Amniotic epithelial cell (primary cell): ENCODE measurements at places on chromosomes 2 and 18.

- DNase-seq = no peak
Observed at GRCh38 chr2:96489663-96490062, 15.5 kb downstream of the NEURL3 start.

- DNase-seq = no peak
Observed at GRCh38 chr2:38407111-38407682, 30.1 kb upstream of the ATL2 start.

GRCh38 chr2:144320491-144320890 is 199.4 kb downstream of the ZEB2 start:
- DNase-seq = peak; percentile 52

DNA sequence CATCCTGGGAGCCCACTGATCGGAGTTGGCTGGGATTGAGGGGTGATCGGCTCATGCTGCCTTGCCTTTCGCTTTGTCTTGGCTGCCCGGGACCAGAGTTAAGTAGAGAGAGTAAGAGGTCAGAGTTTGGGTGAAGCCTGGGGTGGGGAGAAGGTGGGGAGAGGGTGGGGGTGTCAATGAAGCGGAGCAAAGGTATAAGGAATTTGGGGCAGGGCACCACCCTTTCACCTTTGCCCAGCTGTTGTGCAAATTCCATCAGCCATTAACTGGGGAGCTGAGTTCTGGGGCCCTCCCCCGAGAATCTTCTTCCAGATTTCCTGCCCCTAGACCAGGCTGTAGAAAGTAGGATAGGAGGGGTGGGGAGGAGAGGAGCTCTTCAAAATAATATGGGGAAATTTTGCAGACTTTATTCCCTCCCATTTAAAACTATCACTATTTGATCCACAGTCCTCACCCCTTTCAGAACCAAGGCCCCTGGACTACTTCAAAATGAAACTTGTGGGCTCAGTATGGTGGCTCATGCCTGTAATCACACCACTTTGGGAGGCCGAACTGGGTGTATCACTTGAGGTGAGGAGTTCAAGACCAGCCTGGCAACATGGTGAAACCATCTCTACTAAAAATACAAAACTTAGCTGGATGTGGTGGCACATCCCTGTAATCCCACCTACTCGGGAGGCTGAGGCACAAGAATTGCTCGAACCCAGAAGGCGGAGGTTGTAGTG is at the start of gene SLC23A3:
TSS of gene SLC23A3 (minus strand) at position 100 of the 725 bp plus-strand sequence. CDS start at position 55, 45 bp downstream.
- DNase-seq = no peak

DNA sequence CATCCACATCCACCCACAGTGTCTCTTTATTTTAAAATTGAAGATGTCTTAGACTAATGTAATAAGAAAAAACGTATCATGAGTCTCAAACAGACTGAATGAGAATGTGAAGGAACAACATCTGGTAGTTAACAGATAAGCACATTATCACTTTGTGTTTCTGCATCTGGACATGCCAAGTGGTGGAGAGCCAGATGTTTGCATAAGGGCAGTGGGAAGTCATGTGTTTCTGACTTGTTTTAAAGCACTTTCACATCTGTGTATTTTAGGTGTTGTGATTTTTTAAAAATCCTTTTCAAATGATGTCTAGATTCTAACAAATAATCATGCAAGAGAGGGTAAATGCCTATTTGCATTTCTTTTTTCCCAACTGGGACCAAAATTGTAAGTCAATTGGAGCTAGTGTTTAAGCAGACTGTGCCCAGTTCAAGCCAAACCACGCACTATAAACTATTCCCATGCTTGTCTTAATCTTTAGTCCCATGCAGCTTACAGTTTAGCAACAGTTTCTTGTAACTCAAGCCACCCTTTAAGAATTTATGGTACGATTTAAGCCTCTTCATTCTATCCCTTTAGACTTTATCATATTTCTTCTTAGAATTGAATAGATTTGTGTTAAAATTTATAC is 272.7 kb upstream of the DOK6 start:
- DNase-seq = no peak

DNA sequence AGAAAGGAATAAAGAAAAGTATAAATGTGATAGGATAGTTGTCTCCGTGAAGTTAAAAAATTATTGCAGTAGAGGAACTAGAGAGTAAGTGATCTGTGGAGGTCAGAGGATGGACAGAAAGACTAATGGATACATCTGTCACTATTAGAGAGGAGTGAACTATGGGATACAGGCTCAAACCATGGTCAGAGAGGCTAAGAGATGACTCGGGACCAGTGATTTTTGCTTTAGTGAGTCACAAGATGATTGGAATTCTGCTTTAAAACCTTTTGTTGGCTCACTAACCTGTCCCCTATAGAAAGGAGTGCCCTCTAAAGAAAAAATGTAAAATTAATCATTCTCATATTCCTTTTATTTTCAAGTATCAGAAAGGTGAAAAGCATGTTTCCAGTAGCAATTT is 30.3 kb downstream of the ALMS1 start:
- no peak for DNase-seq

- peak; percentile 80 for DNase-seq
Observed at GRCh38 chr2:84888401-84889276, 7.8 kb upstream of the TRABD2A start.

GRCh38 chr18:23181547-23181946 is 46.3 kb downstream of the CABLES1 start:
- DNase-seq = no peak

DNA sequence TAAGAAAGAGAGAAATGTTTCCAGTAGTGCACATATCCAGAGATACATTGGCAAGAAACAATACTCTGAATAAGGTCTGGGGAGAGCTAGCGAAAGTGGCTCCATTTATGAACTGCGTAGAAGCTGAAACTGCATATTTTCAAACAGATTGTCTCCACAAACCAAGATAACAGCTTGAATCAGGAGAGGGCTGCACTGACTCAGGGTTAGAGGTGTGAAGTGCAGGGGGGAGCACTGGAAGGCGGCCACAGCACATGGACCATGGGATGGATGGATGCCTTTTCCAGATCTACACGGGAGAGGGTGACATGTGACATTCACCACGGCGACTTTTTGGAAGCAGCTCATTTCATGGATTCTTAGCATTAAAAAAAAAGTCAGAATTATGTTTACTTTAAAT is 729.4 kb downstream of the RNF144A start:
- peak; percentile 14 for DNase-seq

GRCh38 chr2:241094172-241094571 is 7.9 kb downstream of the MTERF4 start:
- no peak for DNase-seq

GRCh38 chr18:6058941-6059340 is 163.6 kb upstream of the TMEM200C start:
- peak; percentile 39 for DNase-seq

GRCh38 chr18:36108196-36108595 is 20.9 kb downstream of the SLC39A6 start:
- no peak for DNase-seq

DNA sequence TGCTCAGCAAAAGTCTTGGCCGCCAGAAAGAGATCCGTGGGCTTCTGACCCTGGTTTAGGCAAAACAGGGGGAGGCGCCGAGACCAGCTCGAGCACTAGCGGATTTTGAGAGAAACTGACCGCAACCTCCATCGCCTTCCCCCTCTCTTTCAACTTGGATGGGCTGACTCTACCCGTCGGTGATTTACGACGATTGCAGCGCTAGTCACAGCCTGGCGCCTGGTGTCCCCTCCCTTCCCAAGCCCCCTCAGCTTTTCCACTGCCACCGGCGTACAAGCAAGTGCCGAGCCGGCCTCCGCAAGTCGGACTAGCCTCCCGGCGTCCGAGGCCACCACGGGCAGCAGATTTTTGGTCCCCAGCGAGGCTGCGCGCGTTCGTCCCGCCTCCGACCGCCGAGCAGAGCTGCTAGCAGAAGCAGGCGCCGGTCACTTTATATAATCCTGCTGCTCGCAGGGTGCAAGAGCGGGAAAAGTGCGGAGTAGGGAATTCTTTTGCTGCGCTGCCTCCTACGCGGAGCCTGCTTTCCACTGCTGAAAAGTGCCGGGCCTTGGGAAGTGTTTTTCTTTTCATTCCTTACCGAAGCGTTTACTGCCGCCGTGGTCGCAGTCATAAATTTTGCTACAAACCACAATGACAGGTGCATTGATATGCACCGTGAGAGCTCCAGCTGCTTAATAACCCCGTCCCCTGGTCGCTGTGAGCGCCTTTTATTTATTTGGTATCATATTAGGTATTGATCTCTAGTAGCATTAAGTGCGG is 7.7 kb downstream of the HOXD3 start:
- no peak for DNase-seq

GRCh38 chr2:128996078-128996477 is 677.4 kb upstream of the HS6ST1 start:
- no peak for DNase-seq

GRCh38 chr2:28607730-28608499 is 112.1 kb downstream of the PLB1 start:
- no peak for DNase-seq

- no peak for DNase-seq
Observed at GRCh38 chr2:49189512-49190225, 35.4 kb upstream of the FSHR start.

DNA sequence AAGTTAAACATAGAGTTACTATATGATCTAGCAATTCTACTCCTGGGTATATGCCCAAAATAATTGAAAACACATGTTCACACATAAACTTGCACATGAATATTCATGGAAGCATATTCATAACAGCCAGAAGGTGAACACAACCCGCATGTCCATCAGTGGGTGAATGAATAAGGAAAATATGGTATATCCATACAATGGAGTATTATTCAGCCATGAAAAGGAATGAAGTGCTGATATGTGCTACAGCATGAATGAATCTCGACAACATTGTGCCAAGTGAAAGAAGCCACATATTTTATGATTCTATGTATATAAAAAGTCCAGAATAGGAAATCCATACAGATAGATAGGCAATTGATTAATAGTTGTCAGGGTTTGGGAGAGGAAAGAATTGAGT is 15.9 kb downstream of the COL4A4 start:
- DNase-seq = no peak

DNA sequence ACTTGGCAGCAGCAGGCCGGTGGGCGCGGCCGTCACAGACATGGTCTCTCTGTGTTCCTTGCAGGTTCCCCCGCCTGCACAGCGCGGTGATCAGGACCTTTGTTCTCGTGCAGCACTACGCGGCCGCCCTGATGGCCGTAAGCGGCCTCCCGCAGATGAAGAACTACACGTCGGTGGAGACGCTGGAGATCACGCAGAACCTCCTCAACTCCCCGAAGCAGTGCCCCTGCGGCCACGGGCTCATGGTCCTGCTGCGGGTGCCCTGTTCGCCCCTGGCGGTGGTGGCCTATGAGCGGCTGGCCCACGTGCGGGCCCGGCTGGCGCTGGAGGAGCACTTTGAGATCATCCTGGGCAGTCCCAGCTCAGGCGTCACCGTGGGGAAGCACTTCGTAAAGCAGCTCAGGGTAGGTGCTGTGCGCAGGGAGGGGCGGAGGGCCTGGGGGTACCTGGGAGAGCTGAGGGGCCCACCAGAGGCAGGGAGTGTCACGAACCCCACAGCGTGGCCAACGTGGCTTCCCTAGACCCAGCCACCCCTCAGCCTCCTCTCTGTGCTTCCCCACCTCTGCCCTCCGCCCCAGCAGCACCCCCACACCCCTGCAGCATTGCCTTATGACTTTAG is 59.3 kb downstream of the NTSR2 start:
- no peak for DNase-seq

GRCh38 chr2:221778025-221778424 is 205.9 kb upstream of the EPHA4 start:
- DNase-seq = no peak

DNA sequence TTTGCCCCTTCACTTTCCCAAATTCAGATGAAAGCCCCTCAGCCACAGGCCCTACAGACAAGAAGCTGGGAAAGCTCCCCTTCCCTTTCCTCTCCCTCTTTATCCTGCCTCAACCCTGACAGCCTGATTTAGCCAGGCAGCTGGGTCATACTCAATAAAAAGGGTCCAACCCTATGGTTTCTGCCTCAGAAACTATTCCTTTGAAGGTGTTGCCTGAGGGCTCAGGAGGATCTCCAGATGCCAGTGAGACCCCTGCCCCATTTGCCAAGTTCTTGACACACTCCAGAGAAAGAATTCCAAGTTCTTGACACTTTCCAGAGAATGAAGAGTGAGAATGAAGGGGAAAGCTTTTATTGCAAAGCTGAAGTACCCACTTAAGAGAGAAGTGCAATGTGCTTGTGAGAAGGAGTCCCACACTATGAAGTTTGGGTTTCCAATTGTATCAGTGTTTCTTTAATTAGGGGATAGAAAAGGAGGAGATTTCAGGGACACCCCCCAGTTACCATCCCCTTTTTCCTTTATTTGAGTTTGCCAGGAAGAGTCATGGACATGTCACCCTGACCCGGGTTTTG is 576.2 kb downstream of the METTL4 start:
- no peak for DNase-seq

- DNase-seq = peak; percentile 55
Observed at GRCh38 chr18:22731398-22731797, 201.7 kb upstream of the RBBP8 start.

DNA sequence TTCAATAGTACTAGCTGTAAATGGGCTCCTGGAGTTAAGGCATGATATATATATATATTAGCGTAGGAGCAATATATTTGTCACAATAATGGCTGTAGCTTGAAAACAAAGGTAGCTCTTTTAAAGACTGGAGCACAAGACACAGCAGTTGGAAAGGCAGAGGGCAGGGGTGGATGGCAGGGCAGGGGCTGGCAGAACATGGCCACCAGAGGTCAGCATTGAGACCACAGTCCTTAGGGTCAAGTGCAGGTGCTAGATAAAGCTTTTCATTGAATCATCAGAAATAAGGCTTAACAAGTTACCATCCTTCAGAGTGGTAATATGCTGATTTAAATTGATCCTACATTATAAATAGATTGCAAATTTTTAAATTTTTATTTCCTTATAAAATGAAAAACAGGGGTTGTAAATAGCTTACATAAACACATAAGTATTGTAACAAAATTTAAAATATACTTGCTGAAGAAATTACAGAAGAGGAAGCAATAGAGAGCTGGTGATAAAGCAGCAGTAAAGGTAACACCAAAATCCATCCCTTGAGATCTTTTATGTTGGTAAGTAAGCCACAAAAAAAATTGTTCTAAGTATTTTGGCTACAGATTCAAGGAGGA is 161.2 kb upstream of the PIEZO2 start:
- peak; percentile 50 for DNase-seq

DNA sequence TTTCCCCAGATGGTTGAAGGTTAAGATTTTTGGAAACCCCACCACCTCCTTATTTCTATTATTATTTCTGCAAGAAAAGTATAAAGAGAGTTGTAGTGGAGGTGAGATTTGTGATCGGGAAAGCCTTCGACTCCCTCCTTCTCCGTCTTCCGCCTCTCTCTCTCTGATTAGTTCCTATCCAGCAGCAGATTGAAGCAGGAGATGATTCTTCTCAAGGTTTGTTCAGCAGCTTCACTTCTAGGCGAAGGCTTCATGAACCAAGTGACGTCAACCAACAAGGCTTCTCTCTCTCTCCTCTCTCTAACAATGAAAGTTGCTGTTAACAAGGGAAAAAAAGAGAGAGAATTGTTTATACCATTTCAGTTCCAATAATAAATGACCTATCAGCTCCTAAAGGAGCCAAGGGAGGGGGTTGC is at the start of gene BAZ2B:
TSS of gene BAZ2B (minus strand) at position 263 of the 416 bp plus-strand sequence. CDS start 137,829 bp downstream, outside the sequence.
- DNase-seq = peak; percentile 88
